NCI-H1694 treated with DMSO at 0.1 percent for 48 hours (cell line): ENCODE measurements at places on chromosomes 4 and X.

GRCh38 chr4:57151481-57151880 is 41.3 kb upstream of the IGFBP7 start:
- DNase-seq = no peak

DNA sequence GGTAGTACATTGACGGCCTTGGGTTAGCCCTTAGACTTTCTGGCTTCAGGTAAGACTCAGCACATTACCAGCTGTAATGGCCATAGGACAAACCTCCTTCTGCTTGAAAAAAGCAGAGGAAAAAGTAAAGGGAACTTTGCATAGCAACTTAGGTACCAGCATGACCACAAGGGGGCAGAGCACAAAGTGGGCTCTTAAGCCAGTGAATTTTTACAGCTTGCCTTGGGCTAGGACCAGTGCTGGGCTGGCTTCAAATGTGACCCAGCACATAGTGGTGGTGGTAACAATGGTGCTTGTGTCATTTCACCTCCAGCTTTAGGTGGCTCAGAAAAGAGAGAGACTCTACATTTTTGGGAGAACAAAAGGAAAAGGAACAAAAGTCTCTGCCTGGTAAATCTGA is 66.1 kb downstream of the KLHL4 start:
- peak; percentile 2 for DNase-seq

DNA sequence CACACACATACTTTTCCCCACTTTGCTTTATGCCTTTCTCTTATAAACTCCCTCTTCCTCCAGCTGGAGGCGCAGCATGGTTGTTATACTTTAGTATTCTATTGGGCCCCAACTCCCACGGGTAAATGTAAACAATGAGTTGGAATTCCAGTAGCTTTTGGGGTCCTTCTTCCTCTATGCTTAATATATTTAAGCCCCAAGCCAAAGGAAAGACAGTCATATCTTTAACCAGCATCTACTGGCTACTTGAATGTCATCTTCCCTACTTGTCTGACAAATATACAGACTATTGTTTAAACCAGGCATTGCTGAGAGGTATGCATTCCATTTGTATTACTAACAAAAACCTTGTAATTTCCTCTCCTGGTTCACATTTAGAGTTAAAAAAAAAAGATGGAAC is 72.9 kb downstream of the WDR19 start:
- no peak for DNase-seq

- no peak for DNase-seq
Observed at GRCh38 chr4:186781032-186781917, 57.6 kb upstream of the FAT1 start.

DNA sequence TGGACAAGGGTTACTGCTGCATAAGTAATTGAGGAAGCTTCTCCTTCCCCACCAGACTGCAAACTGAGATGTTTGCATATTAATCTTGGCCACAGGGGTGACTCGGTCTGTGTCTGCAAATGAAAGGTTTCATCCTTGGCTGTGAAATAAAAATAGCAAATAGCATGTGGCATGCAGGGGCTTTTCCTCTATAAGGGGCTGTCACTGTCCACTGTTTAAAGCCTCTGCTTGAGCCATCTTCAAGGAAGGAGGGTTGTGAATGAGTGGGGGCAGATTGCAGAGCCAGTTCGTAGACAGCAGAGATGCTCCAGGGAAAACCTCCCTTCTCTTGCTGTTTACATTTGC is 33.3 kb downstream of the TMSB4X start:
- no peak for DNase-seq

- DNase-seq = no peak
Observed at GRCh38 chr4:8689741-8690140, 97.2 kb downstream of the CPZ start.

GRCh38 chrX:124960454-124960853 is 359.2 kb upstream of the TEX13C start:
- DNase-seq = no peak

DNA sequence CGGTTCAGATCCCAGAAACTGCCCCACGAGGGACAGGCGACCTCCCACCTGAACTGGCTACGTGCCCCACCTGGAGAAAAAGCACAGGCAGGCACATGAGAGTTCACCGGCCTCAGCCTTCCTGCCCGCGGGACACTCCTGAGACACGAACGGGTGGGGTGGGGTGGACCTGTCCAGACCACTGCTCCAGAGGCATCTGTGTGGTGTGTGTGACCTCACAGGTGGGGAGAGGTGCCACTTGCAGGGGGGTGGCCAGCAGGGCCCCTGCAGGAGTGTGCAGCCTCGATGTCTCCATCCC is 18.5 kb downstream of the NELFA start:
- no peak for DNase-seq

DNA sequence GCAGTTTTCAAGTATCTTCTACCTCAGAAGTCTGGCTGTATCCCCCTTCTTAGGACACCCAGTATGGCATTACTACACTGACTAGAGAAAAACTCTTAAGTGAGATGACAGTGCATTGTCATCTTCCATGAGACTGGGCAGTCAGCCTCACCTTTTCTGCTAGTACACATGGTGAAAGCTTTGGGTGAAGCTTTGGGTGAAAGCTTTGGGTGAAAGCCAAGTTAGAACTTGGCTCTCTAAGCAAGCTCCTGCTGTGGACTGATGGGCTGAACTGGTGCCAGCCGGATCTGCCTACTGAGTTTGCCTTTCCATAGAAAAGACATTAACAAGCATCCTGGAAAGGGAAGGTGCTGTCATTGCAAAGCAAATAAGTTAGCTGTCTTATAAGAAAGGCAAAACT is 8.8 kb downstream of the EPHA5 start:
- DNase-seq = peak; percentile 80

- no peak for DNase-seq
Observed at GRCh38 chr4:63663870-63664269, 745.4 kb downstream of the TECRL start.

- no peak for DNase-seq
Observed at GRCh38 chrX:139795196-139795595, 87.2 kb upstream of the MCF2 start.

DNA sequence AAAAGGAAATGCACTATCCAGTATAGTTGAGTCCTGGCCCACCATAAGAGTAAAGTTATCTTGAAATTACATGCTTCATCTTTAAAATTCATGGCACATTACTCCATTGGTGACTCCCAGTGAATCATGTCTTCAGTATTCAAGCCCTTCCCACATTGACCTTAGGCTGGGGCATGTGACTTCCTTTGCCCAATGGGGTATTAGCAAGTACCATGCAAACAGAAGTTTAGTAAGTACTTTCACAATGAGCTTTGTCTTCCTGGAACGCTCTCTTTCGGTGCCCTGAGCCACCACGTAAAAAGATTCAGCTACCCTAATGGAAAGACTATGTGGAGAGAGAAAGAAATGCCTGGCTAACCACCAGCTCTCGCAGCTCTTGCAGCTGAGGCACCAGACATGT is 235.4 kb downstream of the HNRNPD start:
- no peak for DNase-seq

DNA sequence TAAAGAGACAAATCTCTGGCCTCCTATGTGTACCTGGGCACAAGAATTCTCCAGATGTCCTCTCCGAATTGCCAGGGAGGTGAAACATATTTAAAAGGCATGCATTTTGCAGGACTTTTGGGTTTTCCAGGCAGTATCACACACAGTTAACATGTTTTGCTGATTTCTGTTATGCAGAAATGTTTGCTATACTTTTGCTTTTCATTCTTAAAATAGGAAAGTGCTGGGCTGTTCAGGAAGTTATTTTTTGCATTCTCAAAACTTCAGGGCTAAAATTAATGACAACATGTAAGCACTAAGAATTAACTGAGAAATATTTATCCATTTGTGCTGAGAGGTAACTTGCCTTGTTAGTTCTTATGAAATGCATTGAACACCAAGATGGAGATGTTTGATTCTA is 390.7 kb upstream of the CTSO start:
- no peak for DNase-seq

DNA sequence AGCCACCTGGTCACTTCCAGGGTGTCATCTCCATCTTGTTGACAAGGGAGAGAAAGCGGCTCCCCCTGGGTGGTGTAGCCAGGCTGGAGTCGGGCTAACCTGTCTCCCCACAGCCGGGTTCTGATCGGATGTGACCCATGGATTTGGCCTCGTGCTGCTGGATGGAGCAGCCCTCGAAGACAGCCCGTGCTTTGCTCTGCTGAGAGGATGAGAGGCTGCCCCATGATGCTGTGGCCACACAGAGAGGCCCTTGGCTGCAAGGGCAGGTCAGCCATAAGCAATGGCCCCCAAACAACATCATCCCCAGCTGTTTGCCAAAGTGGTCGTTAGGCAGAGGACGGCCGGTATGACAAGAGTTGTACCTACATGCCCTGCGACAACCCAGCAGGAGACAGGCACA is 106.6 kb downstream of the HMX1 start:
- no peak for DNase-seq

DNA sequence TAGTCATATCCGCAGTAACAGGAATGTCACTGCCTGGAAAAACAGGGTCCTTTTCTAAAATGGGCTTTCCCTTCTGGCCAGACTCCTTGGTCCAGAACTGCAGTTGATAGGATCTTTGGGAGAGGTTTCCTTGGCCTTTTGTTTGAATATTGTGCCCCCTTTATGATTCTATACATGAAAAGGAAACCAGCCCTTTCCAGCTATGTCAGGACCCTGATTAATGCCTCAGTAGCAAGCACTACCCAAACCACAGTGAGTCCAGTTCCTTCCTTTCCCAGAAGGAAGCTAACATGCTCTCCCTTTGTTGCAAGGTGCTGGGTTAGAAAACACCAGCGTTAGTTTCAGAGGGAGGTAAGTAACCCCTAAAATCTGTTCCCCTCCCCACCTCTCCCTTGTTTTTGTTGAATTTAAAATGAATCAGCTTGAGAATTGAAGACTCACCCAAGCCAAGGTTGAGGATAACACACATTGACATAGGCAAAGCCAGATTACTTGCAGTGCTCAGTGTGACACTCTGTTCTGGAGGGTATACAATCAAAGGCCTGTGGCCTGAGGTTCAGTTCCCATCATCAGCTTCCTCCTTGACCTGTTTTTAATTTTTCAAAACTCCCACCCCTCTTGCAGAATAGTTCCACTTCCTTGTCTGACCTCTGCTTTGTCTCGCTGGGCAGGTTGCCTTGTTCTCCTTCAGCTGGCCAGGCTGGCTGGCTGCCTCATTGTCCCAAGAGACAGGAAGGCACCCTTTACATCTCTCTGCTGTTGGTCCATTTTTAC is 87.6 kb upstream of the PLAC1 start:
- no peak for DNase-seq

DNA sequence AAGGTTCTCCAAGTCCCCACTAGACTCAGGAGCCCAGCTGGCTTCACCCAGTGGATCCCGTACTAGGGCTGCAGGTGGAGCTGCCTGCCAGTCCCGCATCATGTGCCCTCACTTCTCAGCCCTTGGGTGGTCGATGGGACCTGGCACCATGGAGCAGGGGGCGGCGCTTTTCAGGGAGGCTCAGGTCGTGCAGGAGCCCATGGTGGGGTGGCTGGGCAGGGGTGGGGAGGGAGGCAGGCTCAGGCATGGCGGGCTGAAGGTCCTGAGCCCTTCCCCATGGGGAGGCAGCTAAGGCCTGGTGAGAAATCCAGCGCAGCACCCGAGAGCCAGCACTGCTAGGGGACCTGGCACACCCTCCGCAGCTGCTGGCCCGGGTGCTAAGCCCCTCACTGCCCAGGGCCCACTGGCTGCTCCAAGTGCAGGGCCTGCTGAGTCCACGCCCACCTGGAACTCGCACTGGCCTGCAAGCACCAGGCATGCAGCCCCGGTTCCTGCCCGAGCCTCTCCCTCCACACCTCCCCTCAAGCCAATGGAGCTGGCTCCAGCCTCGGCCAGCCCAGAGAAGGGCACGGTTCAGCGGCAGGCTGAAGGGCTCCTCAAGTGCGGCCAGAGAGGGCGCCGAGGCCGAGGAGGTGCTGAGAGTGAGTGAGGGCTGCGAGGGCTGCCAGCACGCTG is 72.7 kb upstream of the SLIT2 start:
- no peak for DNase-seq

GRCh38 chr4:8378101-8378724 is 62.3 kb downstream of the ACOX3 start:
- DNase-seq = no peak
